NCI-H187 (cell line): ENCODE measurements at places on chromosomes 12 and 14.

DNA sequence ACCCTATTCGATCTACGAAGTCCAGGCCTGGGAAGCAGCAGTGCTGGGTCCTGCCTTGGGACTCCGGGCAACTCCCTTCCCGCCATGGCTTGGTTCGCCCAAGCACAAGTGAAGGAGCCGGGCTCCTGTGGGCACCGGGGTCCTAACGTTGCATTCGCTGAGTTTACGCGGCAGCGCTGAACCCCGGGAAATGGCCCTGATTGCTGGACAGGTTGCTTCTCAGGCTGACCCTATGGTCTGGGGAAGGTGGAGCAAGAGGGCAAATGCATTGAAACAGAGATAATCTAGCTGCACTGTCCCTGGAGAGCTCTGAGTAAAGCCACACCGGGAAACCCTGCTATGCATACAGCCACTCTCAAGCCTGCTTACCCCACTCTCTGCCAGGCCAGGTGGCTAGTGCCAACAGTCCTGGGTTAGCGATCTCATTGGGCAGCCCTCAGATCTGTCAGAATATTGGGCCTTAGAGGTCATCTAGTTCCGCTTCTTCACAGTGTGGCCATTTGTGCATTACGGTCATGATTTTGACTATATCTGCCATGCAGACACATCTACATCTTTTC lies 11.3 kb downstream of the SYNE3 start:
- DNase-seq = no peak

- no peak for DNase-seq
These were observed 297.5 kb downstream of the RPAP3 start for GRCh38 chr12:47408171-47408871.

DNA sequence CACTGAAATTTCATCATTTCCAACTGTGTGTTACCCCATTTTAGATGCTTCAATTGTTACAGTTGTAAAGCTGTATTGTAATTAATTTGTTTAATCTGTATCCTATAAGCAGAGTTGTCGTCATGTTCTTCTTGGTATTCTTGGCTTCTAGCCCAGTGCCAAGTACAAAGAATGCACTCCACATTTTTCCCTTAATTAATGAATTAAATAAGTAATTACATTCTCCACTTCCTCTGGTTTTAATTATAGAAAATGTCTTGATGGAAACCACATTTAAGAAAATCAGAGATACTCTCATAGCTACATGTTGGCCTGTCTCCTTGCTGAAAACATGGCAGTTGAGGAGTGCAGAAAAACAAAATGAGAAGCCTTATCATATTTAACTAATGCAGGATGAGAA lies 746 bp downstream of the DNAI7 start:
- no peak for DNase-seq

- DNase-seq = no peak
These were observed 10.8 kb downstream of the PITPNM2 start for GRCh38 chr12:123139926-123140675.

DNA sequence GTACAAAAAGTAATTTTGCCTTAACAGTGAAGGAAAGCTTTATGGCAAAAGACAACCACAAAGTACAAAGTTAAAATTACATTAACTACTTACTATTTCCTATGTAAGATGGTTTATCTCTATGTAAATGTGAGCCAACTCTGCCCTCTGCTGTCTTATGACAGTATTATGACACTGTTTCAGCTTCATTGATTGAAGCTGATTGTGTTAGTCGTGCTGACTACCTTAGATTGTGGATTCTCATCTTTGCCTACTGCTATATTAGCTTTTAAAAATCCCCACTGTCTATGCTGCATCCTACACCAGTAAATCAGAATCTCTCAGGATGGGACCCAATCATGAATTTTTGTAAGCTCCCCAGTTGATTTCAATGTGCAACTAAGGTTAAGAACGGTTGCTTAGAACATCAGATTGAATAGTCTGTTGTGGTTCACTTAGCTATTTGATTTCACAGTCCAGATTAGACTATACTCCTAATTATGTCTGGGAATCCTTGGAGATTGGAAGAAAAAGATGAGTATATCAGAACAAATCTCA lies 12.2 kb upstream of the SPTB start:
- DNase-seq = peak; percentile 64

DNA sequence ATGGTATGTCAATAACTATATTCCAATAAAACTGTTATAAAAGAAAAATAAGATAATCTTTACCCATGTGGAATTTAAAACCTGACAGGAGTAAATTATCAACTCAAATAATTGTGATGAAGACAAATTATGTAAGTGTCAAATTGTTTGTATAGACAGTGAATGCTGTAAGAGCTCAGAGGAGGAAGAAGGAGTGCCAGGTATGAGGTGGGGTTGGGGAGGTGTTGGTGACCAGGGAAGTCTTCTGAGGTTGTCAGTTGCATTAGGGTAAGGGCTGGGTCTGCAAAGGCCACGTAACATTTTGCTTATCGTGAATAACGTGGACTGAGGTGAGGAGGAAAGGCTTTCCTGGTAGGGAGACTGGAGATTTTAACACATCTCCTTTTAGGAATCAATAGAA lies 2.5 kb upstream of the MAX start:
- no peak for DNase-seq

DNA sequence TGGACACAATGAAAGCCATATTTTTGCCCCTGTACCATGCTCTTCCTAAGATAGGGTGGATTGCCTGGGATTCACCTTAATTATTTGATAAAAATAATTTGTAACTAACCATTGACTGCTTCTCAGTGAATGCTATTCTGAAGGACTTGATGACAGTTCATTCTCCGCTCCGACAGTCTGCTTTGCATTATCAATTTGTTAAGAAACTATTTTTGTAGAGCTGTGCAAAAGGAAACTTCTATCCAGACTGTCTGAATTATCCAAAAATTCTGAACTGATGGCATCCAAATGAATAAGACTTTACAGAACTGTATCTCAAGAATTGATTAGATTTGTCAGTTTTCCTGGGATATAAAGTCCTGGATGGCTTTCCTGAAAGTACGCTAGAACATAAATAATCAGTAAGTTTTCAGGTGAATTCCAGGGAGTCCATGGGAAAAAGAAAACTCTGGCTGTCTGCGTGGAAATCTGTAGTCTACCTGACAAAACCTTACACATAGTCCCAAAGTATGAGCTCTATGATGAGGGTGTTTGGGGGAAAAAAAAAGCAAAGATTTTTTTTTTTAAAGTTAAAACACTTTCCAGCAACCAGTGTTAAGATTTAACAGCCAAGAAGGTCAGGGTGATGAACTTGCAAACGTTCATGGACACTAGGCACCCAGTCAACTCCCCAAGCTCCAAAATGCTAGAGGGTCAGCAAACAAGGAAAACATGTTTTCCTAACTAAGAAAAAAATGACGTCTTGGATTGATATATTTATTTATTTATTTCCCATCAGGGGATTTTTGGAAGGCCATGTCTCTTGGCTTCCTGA lies 291.1 kb upstream of the TBX3 start:
- no peak for DNase-seq

- no peak for DNase-seq
These were observed 19.1 kb downstream of the CAMKK2 start for GRCh38 chr12:121277374-121277759.

- DNase-seq = no peak
These were observed 729.1 kb downstream of the NOVA1 start for GRCh38 chr14:25868521-25869314.

GRCh38 chr14:94395282-94395887 lies 7.0 kb upstream of the SERPINA1 start:
- DNase-seq = no peak

DNA sequence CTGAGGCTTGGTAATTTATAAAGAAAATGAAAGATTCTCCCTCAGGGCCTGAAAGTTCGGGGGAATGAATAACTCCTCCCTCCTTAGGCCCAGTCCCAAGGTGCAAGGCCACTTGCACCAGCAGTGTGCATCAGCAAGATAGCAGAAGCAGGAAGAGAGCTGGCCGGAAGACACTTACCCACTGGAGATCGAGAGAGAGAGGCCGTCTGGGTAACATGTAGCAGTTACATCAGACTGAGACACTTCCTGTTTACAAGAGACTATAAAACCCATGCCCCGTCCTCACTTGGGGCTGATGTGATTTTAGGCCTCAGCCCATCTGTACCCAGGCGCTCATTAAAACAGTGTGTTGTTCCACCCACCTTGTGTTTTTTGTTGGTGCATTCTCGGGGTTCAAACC lies 85.2 kb downstream of the TMTC3 start:
- DNase-seq = no peak

DNA sequence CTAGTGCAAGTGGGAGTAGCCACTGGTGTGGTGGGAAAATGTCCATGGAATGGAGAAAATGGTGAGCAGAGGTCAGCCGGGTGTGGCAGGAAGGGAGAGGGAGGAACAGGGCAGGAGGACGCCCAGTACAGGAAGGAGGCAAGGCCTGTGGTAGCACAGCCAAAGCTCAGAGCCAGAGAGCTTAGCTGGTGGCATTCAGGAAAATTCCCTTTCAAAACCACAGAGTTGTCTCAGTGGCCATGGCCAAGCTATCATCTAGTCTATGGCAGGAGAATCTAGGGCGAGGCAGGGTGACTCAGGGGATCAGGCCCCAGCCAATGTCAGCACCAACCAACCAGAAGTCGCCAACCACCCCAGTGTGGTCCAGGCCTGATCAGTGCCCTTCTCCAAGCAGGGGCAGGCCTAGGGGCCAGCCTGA lies 67.7 kb upstream of the DDX11 start:
- no peak for DNase-seq

DNA sequence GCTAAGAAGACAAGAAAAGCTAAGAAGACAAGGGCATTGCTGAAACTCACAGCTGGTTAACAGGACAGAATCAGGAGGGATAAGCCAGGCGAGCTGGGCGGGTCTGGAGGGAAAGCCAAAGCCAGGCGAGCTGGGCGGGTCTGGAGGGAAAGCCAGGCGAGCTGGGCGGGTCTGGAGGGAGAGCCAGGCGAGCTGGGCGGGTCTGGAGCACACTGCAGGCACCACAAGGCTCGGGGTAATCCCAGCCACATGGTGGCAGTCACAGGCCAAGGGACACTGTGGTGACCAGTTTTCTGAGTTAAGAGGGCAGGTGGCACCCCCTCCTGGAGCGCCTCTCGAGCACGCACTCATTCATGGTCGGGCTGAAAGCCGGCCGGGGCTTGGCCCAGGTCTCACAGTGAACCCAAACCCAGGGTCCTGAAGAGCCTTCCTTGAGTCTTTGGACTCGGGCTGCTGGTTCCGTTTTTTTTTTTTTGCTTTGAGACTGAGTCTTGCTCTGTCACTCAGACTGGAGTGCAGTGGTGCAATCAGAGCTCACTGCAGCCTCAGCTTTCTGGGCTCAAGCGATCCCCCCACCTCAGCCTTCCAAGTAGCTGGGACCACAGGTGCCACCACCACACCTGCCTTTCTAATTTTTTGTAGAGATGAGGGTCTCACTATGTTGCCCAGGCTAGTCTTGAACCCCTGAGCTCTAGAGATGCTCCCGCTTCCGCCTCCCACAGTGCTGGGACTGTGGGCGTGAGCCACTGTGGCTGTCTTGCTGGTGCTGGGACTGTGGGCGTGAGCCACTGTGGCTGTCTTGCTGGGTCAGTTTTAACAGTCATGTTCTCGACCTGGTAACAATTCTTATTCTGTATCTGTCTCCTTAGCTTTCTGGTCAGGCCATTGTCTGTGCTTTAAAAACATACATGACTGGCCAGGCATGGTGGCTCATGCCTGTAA lies 40.2 kb downstream of the HSP90AA1 start:
- DNase-seq = peak; percentile 56

DNA sequence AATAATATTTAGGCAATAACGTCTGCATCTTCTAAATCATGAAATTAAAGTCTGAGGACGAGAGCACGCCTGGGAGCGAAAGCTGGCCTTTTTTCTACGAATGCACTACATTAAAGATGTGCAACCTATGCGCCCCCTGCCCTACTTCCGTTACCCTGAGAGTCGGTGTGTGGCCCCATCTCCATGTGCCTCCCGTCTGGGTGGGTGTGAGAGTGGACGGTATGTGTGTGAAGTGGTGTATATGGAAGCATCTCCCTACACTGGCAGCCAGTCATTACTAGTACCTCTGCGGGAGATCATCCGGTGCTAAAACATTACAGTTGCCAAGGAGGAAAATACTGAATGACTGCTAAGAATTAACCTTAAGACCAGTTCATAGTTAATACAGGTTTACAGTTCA lies 19.3 kb downstream of the CKB start:
- no peak for DNase-seq

DNA sequence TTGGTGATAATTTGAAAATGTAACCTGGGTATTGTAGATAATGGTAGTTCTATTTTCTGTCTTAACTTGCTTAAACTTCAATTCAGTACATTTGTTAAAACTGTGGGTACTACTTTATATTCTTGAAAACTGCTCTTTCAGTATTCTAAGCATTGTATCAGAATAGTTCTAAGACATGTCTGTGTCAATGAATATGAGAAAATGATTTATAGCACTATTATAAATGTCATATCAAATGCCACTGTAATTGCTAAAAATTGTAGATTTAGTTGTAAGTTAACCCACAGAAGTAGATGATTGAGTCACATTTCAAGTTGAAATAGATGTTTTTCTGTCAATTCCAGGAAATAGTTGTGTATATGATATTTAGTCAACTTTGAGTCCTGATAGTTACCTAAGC lies 2.4 kb downstream of the NAA30 start:
- no peak for DNase-seq

DNA sequence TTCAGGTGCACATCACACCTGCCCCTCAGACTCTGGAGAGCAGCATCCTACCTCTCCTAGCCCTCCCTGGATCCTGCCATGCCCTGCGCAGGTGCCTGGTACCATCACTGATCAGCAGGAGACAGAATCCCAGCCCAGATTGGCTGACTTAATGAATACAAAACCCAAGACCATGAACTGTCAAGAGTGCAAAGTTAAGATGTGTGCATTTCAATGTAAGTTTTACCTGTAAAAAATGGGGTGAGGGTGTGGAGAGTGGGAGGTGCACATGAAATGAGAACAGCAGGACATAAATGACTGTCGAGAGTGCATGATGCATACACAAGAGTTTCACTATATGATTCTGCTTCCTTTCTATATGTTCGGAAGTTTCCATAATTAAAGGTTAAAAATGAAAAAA lies 57.9 kb upstream of the GPR68 start:
- DNase-seq = no peak

DNA sequence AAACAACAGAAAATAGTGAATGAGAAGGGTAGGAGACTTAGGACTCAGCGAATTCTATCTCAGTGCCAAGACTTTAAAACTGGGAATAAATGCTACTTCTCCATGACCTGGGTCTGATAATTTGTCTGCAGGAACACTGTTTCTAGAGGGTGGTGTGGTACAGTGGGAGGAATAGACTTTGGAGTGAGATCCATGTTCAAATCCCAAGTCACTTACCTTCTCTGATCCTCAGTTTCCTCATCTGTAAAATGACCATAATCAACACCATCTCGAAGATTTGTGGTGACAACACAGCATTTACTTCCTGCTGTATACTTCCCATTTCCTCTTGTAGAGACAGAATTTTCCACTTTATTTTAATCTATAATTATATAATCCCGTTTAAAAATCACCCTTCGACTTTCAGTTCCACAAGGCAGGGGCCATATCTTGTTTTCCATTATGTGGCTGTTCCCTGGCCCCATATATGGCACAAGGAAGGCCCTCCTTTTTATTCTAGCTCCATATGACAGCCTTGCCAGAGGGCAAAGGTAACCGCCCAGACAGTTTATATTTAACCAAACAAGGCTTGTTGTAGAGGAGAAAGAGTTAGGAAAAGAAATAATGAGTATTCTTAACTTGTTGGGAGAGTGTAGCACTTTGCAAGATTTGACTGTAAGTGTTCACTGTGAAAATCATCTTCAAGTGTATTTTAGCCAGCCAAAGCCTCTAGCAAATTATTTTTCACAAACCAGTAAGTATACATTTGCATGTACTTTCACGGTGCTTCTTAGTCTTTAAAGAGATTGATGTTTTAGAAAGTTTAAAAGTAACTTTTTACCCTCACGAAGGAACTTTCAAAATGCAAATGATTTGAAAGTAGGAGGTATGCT lies 243.1 kb downstream of the AKAP6 start:
- no peak for DNase-seq

GRCh38 chr12:77847060-77847541 lies 16.4 kb downstream of the NAV3 start:
- DNase-seq = no peak
